ENCODE measurements at places on chromosomes 4 and X.

- DNase-seq, result no peak
Observed at GRCh38 chrX:44570522-44570921, 27.9 kb upstream of the FUNDC1 start.

- DNase-seq, result no peak
Observed at GRCh38 chr4:77358315-77358928, 201.4 kb downstream of the CCNG2 start.

GRCh38 chr4:52892880-52893279 lies 30.8 kb downstream of the RASL11B start:
- no peak for DNase-seq

DNA sequence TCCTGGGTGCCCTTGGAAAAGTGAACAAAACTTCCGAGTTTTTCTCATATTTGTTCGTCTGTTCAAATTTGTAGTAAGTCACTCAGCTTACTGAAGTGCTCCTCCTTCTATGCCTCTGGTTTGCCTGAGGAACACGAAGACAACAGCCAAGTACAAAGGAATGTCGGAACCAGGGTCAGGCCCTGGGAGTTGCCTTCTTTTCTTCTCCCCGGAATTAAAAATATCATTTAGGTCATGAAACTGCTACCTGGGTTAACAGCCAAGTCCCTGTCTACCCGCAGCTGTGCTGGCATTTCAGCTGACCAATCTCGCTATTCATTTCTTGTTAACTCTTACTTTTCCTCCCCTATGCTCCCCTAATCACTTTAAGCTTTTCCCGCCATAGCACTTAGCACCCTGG lies 137.6 kb upstream of the TEX13D start:
- no peak for DNase-seq

GRCh38 chr4:80252427-80252826 lies 14.0 kb upstream of the FGF5 start:
- DNase-seq, result no peak

GRCh38 chrX:1600406-1601050 lies 9.1 kb downstream of the AKAP17A start:
- no peak for DNase-seq

DNA sequence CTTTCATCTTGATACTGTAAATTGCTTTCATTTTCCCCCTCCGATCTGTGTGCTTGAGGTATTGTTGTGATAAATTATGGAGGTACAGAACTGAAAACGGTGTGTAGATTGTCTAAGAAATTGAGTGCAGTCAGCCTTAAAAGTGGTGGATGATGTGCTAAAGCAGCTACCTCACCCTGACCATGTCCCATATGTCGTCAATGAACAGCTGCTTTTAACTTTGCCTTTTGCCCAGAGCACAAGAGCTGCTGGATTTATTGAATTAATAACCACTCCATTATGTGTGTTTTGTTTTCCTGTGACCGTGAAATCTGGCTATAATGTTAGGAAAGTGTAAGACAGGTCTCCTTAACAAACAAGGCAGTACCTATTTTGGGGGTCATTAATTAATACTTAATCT lies 581.9 kb upstream of the PITX2 start:
- DNase-seq, result no peak

- DNase-seq, result peak; percentile 22
Observed at GRCh38 chr4:125313497-125313896, 1.3 kb upstream of the FAT4 start.

DNA sequence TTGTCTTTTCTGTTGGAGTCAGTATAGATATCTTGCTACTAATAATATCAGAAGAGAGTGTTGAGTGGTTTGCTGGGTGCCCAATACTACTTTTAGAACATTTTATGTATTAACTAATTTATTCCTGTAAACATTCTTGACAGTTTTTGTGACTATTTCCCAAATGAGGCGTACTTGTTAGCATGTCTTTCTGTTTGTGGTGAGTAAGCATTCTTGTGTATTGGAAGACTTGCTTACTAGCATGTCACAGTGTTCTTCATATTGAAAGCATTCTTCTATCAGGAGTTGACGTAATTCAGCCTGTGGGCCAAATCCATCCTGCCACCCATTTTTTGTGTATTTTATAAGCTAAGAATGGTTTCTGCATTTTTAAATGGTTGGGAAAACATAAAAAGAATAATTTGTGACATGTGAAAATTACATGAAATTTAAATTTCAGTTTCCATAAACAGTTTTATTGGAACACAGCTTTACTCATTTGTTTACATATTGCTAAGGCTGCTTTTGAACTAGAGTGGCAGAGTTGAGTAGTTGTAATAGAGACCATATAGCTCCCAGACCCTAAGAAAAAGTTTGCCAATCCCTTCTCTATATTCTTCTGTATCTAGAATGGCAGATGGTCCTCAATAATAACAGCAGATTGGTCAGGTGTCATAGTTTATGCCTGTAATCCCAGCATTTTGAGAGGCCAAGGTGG lies 20.4 kb downstream of the REPS2 start:
- DNase-seq, result no peak

DNA sequence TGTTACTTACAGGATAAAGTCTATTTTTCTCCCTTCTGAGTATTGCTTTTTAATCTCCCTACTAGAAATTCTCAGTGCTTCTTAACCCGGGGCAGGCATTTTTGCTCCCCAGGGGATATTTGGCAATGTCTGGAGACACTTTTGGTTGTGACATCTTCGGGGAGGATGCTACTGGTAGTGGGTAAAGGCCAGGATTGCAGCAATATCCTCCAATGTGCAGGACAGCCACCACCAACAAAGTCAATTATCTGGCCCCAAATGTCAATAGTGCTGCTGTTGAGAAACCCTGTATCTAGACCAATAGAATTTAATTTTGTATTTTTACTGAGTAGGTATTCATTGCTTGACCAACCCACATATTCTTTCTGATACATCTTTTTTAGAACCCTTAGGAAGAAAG lies 669.5 kb upstream of the MAGEB2 start:
- DNase-seq, result no peak

GRCh38 chrX:70769659-70770227 lies 138.8 kb downstream of the TEX11 start:
- no peak for DNase-seq

- no peak for DNase-seq
Observed at GRCh38 chr4:183765251-183765911, 106.3 kb downstream of the TRAPPC11 start.

- DNase-seq, result no peak
Observed at GRCh38 chrX:121245763-121246162, 198.4 kb downstream of the GLUD2 start.

DNA sequence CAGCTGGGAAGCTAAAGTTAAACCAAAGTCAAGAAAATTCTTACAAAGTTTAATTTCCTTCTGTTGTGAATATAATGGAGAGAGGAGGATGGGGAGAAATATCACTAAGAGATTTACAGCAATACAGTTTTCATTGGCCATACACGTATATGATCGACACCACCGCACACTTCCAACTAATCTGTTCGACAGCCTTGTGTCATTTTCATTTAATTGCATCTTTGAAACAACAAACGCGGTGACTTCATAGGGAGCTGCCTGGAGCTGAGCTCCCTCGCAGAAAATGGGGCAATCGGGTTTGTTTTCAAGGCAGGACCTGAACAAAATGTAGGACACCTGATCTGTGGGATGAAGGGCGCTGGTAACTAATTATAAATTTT lies 1.3 kb downstream of the PTPN13 start:
- DNase-seq, result no peak

- no peak for DNase-seq
Observed at GRCh38 chrX:152845618-152846240, 14.9 kb downstream of the NSDHL start.

DNA sequence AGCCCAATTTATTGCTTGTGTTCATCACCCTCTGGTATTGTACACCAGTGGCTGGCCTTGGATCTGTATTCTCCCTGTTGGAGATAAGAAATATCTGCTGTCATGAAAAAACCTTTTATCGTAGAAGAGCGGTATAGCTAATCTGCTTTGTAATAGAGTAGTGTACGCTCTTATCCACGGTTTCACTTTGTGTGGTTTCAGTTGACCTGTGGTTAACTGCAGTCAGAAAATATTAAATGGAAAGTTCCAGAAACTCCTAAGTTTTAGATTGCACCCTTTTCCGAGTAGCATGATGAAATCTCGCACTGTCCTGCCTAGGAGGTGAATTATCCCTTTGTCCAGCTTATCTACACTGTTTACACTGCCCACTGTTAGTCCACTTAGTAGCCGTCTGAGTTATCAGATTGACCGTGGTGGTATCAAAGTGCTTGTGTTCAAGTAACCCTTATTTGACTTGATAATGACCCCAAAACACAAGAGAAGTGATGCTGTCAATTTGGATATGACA lies 42.4 kb downstream of the KDM6A start:
- DNase-seq, result no peak

GRCh38 chr4:10666616-10667015 lies 18.0 kb downstream of the CLNK start:
- DNase-seq, result no peak

- DNase-seq, result no peak
Observed at GRCh38 chrX:117910216-117910615, 206.4 kb downstream of the KLHL13 start.

GRCh38 chr4:20443015-20443805 lies 191.5 kb downstream of the SLIT2 start:
- no peak for DNase-seq

GRCh38 chr4:183384983-183385382 lies 59.5 kb upstream of the CDKN2AIP start:
- peak; percentile 9 for DNase-seq
